AG20443 (cell line): ENCODE measurements at places on chromosomes 3 and 15.

DNA sequence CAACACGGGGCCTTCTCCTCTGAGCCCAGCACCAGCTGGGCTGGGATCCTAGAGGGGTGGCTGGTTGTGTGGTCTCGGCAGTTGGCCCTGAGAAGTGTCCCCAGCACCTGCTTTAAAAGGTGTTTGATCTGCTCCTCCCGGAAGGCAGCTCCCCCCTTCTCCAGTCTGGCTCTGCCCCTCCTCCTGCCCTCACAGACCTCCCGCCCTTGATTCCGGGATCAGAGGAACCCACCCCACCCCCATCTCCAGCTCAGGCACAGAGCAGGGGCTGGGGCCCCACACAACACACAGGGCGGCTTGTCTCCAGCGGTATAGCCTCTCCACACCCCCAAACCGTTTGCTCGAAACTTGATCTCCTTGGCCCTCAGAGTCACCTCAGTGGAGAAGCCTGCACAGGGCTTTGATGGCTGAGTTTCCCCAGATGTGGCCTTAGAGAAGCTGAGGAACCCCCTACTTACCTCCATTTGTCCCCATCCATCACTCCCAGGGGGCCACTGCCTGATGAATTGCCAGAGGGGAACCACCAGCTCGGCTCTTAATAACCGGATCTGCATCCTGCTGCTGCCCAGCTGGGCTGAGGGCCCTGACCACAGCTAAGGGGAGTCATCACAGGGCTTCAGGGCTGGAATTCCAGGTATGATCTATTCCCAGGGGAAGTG is 6.4 kb upstream of the STRA6 start:
- peak; percentile 48 for DNase-seq

- DNase-seq, result no peak
Observed at GRCh38 chr15:85178308-85178707, 196.7 kb downstream of the PDE8A start.

DNA sequence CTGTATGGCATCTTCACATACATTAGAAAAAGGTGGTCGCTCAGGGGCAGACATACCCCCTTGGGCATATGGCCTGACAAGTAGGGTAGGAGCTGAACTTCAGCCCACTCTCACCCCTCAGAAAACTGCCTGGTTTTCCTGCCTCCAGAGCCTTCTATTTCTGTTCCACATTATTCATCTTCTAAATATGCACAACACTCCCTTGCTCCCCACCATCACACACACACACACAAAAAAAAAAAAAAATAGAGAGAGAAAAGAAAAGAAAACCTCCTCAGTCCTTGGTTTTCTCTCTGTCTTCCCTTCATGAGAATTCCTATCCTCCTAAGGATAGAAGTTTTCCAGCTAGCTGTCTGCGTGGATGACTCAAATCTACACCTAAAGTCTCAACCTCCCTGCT is 5.6 kb upstream of the ROPN1 start:
- peak; percentile 50 for DNase-seq

- no peak for DNase-seq
Observed at GRCh38 chr3:80993241-80993945, 768.1 kb downstream of the GBE1 start.

GRCh38 chr3:147649475-147649874 is 240.3 kb downstream of the ZIC1 start:
- DNase-seq, result no peak

DNA sequence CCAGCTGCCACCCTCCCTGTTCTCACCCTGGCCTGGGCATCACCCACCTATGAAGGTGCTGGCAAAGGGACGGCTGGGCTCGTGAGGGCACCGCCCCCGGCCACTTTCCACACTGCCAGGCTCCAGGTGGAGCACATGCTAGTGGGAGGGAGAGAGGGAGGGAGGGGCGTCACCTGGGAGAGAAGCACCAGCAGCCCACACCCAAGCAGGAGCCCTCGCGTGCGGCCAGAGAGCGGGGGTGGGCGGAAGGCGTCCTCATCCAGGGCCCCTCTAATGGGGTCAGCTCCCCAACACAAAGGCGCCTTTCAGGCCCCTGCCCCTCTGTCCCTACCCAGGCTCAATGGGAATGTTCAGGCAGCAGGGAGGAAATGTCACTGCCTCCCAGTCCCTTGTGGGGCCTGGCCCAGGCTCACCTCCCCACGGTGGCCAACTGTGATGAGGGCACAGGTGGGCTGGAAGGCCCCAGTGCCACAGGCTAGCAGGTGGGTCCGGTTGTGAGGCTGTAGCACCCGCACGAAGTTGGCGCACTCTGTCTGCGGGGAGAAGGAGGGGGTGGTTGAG is 3.1 kb downstream of the SEMA3G start:
- DNase-seq, result no peak
